Activated naive CD4-positive, alpha-beta T cell treated with anti-CD3 and anti-CD28 coated beads, Interleukin-2, amount 10 ng/mL, durations not matched to agents 7 days and 5 days (primary cell): ENCODE measurements at places on chromosomes 12 and 14.

DNA sequence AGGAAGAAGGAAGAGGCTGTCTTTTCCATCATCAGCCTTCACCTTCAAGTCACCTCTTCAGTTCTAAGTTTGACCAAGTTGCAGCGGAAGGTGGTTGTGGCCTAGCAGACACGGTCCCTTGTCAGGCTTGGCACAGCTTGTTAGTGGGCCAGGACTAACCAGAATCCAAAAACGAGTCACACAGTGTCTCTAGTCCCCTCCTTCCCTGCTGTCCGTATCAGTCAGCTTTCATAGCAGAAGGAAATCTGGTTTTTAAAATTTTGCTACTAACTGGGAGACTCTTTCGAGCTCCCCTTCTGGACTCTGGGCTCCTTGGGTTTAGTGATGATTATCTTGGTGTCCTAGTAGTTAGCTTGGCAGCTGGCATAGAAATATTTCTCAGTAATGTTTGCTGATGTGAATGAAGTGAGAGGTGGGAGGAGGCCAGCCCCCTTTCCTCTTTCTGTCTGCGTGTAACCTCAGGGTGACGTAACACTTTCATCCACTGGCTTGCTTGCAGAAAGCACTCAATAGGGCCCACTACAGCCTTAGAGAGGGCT, 3.8 kb downstream of the ETV6 start:
- peak; percentile 53 for DNase-seq

DNA sequence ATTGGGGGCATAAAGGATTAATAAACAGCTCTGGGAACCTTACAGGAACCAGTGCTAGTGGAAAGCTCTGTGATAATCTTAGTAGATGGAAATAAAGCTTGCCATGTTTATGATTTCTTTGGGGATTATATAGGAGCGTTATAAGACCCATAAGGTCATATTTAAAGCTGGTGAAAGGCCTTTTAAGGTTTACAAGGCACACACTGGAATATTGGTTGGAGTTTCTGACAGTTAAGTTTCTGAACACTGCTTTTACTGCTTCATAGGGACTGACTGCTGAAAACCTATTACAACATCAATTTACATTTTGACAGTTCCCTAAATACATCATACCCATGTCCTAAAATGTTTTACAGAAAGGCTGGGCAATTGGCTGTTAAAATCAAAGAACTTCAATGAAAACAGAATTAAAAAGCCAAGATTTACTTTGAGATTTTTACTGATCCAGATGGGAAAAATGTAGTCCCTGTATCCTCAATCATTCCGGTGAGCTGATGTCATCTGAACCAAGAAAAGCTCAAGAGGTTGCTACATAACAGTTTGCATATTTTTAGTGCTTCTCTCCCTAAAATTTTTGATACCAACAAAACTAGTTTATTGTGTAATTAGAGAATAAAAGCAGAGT, 153.7 kb upstream of the IGF1 start:
- DNase-seq = no peak

GRCh38 chr12:46839964-46840363, 14.2 kb upstream of the SLC38A4 start:
- no peak for DNase-seq

DNA sequence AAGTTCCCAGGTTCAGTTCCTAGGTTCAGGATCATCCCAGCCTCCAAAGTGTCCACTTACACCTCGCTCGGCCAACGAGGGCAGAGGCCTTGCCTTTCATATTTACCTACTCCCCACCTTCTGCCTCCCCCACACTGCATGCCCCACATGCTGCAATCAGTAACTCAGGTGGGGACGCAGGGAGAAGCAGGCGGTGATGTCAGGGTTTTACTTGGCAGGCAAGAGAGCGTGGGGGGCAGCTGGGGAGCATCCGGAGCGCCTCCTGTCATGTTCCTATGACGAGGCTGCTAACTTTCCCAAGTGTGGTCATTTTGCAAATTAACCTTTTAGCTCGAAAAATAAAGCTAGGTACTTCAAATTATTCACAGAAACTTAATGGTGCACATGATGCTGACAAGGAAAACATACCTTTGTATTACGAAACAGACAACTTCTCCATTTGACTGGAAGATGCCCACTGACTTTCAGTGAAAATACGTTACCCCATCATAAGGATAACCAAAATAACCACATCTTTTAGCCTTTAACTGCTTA, 53.8 kb downstream of the SETD3 start:
- no peak for DNase-seq

DNA sequence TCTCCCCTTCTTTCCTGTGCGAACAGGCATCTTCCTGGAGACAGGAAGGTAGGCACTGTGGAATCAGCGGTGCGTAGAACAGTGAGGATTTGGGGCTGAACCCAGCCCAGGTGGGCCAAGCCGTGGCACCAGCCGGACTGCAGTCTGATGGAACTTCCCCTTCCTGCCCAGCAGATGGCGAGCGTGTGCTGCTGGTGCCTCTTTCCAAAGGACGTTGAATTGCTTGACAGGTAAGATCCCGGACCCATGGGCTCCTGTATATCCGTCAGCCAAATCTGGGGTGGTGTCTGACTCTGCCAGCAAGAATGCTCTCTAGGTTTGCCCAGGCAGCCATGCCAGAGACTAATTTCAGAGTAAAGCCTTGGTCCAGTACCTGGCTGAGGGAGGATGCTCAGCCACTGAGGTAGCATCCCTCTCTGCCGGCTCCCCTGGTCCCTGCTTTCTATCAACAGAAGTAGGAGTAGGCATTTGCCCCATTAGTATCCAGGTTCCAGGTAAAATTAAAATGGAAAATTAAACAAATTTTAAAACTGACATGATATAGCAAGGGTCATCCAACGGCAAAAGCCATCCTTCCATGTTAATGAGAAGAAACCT, 21.1 kb upstream of the KCNA5 start:
- DNase-seq = peak; percentile 50

DNA sequence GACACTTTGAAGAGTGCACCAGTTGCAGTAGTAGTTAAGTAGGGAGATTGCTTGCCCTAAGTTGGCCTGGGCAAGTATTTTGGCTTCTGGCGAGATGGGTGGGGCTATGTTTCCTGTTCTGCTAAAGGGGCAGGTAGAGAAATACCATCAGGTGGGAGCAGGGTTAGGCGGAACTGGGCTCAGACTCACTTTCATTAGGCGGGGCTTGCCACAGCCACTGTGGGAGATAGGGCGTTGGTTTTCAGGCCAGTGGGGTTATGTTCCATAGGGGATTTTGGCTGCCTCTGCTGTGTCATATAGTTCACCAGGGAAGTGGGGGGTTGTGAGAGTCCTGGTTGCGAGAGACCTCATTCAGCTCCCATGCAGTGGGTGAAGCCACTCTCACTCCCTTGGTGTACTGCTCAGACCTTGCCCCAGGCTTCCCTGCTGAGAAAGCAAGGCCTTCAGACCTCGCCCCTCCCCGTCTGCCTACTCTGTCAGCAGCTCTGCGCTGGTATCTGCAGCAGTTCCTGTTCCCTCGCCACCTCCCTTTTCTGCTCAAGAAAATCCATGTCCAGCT, 43.3 kb downstream of the AEBP2 start:
- peak; percentile 27 for DNase-seq

- DNase-seq = no peak
Measured at GRCh38 chr12:24212496-24212895, 263.0 kb upstream of the SOX5 start.

- peak; percentile 69 for DNase-seq
Measured at GRCh38 chr14:95463171-95463901, 53.1 kb downstream of the SYNE3 start.

GRCh38 chr14:99192028-99192621, 79.9 kb downstream of the BCL11B start:
- peak; percentile 60 for DNase-seq

GRCh38 chr12:91127751-91128150, 16.5 kb upstream of the LUM start:
- DNase-seq = no peak

- DNase-seq = no peak
Measured at GRCh38 chr12:24904871-24905270, 44.0 kb downstream of the BCAT1 start.

- DNase-seq = no peak
Measured at GRCh38 chr14:103318750-103319419, 15.2 kb upstream of the EIF5 start.

DNA sequence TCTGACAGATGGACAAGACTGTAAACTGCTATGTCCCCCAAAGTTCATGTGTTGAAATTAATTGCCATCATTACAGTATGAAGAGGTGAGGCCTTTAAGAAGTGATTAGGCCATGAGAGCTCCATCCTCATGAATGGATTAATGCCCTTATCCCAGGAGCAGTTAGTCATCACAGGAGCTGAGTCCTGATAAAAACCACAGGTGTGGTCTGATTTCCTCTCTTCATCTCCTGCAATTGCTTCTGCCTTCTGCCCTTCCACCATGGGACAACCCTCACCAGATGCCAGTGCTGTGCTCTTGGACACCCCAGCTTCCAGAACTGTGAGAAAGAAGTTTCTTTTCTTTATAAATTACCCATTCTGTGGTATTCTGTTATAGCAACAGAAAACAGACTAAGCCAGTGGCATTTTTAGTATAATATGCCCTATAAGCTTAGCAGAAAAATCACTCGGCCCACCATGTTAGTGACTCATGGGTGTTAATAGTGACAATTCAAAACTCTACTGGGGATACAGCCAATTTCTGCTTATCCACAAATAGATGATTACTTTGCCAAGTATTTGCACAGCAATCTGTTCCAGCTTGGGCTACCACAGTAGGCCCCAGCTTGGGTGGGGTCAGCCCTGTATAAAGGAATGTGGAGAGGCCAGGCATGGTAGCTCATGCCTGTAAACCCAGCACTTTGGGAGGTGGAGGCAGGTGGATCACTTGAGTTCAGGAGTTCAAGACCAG, 129.0 kb upstream of the BCL2L14 start:
- DNase-seq = no peak

- DNase-seq = no peak
Measured at GRCh38 chr14:61736751-61737150, 25.5 kb upstream of the SNAPC1 start.

DNA sequence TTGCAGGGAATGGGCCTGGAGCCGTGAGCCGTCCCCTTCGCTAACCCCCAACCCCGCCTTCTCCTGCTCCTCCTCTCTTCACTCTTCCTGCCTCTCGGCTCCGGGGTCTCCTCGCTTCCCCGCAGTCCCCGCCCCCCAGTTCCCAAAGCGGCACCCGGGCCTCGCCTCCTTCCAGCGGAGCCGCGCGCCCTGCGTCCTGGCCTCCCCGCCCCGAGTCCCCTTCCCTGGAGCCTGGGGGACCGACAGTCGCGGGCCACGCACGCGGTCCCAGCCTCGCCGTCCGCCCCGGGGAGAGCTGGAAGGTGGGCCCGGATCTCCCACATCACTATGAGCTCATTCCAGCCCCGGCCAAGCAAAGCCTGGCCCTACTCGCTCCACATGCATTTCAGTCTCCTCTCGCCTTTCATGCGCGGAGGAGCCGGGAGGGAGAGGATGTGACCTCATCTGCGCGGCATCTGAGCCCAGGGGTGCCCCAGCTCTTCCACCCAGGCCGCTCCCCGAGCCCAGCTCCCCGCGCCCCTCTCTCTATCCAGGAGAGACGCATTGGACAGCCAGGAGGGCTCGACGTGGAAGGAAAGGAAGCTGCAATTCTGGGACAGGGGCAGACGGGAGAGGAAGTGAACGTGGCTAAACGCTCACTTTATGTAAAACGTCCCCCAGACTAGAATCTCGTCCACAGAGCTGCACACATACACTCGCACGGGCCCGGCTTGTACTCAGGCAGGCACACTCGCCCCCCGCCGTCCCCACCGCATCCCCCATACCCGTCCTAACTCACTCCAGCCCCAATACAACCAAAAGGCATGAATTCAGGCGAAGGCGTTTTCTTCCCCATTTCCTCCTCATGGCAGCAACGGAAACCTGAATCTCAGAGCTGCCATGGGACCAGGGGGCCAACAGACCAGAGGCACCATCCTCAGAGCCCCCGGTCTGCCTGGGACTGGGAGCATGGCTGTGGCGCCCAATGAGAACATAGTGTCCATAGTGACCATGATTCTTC, 108.7 kb upstream of the CCND2 start:
- DNase-seq = peak; percentile 78

DNA sequence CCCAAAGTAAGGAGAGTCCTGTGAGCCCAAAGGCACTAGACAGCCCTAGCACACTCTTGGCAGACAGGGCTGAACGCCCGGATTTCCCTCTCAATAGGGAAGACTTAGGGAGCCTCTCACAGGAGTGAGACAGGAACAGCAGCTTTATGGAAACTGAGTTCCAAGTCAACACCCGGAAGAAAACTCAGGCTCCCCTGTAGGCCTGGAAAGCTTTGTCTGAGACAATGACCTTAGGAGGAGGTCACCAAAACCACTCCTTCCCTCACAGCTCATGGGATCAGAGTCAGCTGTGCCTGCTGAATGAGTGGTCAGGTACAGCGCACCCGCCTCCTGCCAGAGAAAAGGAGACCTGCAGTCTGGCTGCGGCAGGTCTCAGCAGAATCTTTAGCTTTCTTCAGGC, 229.5 kb downstream of the CACNA1C start:
- DNase-seq = no peak

GRCh38 chr14:92585981-92586937, 72.7 kb downstream of the RIN3 start:
- DNase-seq = peak; percentile 58

- no peak for DNase-seq
Measured at GRCh38 chr14:50311337-50311971, 575 bp downstream of the L2HGDH start.

GRCh38 chr12:120887253-120888043, 16.7 kb downstream of the SPPL3 start:
- DNase-seq = peak; percentile 34

GRCh38 chr12:126936181-126936851, 1330.7 kb upstream of the TMEM132C start:
- DNase-seq = no peak

DNA sequence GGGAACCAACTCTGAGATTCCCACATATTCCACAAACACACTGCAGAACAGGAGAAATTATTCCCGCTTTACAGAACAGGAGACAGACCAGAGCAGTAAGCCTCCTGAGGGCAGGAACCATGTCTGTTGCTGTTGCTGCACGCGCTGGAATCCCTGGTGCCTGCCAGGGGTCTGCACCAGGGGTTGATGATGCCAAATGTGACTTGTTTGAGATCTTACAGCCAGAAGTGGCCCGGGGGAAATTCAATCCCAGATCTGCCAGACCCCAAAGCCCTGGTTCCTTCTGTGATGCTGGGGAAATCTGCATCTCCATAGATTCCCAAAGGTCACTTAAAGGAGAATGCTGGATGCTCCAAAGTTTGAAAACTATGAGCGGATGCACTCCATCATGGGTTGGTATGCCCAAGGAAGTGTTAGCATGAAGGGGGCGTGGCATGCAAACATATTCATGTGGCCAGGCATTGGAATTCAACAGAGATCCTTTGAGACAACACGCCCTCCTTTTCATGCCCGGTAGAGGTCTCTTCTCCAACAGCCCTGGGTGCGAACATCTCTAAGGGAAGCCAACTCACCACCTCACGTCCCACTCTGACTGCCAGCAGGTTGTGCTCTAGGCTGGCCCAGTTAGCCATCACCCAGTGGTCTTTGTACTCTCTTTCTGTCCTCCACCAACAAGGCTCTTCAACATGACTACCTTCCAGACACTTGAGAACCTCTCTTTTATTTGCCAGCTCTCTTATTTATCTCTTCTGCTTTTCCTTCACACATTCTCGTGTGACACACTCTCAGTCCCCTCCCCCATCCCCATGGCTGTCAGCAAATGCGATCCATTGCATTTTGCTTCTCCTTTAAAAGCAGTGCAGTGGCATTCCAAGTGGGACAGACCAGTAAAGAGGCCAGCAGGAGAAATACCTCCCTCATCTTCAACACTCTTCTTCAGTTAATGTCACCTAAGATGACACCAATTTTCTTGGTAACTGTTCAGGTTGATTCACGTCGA, 131.3 kb downstream of the ZFP36L1 start:
- DNase-seq = no peak

GRCh38 chr12:92747151-92747550, 44.4 kb downstream of the PLEKHG7 start:
- DNase-seq = no peak
